NCI-H1417 (cell line): ENCODE measurements at places on chromosomes 11 and 22.

GRCh38 chr11:1260620-1261019 lies 37.8 kb downstream of the MUC5B start:
- no peak for DNase-seq

DNA sequence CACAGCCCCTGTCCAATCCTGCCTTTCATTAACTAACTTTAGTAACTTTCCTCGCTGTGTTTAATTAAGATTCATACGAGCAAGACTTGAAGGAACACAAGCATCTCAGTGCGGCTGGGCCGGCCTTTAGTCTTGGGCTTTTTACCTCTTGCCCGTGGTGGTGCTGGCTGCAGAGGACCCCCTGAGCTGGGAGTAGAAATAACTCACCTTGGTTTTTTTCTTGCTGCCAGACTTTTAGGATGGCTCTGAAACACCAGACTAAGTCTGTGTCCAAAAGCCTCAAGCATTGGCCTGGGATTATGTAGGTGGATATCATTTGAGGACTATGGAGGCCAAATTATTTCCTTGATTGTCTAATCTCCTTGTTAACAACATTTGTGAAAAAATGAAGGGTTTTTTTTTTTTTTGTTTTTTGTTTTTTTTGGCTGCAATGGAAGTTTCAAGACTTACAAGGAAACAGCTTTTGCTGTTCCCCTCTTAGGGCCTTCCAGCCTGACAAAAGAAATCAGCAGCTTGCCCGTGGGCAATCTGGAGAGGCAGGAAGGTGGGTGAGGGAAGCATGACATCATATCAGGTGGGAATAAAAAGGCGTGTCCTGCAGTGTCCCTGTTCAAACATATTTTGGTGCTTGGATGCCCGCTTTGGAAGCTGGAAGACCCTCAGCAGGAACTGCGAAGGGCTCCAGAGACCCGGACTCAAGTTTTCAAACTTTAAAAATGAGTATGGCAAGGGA lies 44.0 kb downstream of the SMIM38 start:
- no peak for DNase-seq

DNA sequence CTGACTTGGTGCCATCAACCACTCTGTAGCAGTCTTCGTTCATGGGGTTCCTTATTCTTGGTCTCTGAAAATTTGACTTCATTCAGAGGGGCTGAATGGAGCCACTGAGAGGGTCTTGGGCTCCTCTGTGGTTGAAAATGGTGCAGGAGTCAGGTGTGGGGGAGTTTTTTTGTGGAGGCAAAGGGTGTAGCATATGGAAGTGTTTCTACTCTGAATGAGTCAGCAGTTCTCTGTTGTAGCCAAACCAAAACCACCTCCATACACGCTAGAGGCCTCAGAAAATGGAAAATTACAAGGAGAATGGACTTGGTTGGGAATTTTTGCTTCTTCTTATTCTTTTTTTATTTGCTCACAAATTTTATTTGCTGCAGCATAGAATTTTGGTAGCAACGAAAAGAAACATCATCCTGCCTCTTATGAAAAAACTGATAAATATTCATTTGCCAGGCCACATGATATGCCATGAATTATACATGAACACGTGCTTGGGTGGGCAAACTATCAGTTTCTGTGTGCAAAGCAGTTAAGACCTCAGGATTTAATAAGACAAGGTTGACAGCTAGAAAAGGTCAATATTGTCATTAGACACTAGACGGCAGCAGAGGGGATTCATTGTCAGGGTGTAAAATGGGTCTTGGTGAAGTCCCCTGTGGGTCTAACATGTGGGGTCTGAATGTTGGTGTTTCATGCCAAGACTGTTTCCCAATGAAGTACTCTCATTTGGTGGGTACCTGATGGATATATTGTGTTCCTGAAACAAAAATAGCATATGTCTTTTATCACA lies 111.7 kb downstream of the MYO18B start:
- DNase-seq = peak; percentile 58

DNA sequence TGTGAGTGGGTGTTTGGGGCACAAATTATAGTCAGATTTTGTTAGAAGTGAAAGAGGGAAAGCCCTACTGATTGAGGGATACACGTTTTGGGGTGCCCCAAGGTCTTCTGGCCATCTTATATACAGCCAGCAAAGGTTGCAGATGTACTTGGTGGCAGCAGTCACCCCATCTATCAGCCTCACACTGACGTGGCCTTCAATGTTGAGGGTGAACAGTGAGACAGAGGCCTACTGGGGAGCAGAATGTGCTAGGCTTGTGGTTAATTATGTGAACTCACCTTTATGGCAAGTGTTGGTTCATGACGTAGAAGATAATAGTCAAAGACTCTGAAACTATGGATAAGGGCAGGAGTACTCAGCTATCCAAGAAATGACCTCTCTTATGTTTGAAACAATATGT lies 121.2 kb downstream of the TRIM44 start:
- DNase-seq = no peak

DNA sequence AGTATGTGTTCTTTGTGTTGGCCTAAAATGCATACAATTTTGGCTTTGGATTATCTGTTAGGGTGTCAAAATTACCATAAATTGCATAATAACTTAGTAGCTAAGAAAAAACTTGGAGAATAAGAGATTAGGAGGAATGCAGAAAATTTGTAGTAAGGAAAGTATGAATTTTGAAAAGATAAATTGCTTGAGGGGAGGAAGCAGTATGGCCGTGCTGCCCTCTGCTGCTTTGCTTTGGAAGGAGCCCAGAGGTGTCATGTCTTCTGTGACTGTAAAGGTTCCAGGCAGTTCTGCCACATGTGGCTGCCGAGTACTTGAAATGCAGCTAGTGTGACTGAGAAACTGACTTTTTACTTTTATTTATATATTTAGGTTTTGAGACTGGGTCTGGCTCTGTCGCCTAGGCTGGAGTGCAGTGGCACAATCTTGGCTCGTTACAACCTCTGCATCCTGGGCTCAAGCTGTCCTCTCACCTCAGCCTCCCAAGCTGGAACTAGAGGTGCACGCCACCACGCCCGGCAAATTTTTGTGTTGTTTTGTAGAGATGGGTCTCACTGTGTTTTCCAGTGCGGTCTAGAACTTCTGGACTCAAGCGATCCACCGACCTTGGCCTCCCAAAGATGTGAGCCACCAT lies 1.8 kb downstream of the ADSL start:
- DNase-seq = peak; percentile 10

GRCh38 chr11:57761301-57762234 lies at the start of gene CTNND1:
Gene CTNND1 (plus strand): TSS chr11:57761802. CDS start chr11:57791479, 29,677 bp downstream.
- DNase-seq = no peak

DNA sequence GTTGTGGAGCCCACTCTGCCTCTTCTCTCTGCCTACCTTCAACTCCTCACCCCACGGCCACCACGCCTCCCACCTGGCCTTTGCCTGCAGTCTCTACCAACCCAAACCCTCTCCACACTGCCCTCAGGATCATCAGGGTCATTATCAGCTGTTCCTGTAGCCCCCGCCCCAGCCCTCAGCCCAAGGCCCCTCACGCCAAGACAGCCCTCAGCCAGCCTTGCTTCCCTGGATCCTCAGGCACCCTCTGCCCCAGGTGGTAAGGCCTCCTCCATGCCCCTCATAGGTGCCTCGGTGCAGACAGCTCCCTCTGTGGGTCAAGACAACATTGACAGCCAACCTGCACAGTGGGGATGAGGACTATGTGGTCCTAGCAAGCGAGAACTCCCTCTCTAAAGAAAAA lies 1.7 kb downstream of the SBF1 start:
- DNase-seq = no peak

- no peak for DNase-seq
Observed at GRCh38 chr22:48432781-48433518, 1394.7 kb downstream of the BRD1 start.
